Osteocyte (in vitro differentiated cells): ENCODE measurements at places on chromosomes 2 and 18.

DNA sequence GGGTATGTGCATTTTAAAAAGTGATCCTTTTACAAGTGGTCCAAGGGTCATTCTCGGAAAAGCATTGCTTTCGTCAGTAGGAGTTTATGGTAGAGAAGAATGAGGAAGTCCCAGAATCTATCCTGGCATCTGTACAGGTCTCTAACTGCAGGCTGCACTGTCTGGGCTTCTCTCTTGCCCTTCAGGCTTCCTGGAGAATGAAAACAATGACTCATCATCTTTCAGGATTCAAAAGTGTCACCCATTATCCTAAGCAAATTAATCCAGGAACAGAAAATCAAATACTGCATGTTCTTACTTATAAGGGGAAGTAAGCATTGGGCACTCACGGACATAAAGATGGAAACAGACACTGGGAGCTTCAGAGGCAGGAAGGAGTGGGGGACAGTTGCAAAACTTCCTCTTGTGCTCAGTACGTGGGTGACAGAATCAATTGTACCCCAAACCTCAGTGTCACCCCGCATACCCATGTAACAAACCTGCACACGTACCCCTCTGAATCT lies 60.2 kb upstream of the TXNDC2 start:
- DNase-seq = no peak

DNA sequence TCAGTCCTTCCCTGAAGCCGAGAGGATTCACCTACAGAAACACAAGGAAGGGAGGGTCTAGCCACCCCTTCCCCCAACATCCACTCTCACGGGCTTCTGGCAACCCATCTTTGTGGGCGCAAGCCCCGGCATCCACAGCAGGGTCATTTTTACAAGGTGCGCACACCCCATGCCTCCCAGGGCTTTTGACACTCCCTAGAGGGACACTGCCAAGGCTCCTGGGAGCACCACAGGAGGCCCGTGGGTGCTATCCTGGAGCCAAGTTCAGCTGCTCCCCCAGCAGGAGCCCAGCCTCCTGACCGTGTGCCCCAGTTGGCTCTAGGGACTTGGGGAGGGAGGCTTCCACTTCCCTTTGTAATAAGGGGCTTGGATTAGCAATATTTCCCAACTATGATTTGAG lies 251.6 kb downstream of the TNS1 start:
- DNase-seq = peak; percentile 67

GRCh38 chr2:54720563-54720962 lies 2.9 kb upstream of the EML6 start:
- peak; percentile 51 for DNase-seq

GRCh38 chr2:46487667-46488335 lies 8.4 kb downstream of the TMEM247 start:
- no peak for DNase-seq

GRCh38 chr18:35861367-35862118 lies 110.9 kb upstream of the RMP24 start:
- peak; percentile 19 for DNase-seq
